NCI-H1417 treated with DMSO at 0.1 percent for 48 hours (cell line): ENCODE measurements at places on chromosomes 3 and 15.

DNA sequence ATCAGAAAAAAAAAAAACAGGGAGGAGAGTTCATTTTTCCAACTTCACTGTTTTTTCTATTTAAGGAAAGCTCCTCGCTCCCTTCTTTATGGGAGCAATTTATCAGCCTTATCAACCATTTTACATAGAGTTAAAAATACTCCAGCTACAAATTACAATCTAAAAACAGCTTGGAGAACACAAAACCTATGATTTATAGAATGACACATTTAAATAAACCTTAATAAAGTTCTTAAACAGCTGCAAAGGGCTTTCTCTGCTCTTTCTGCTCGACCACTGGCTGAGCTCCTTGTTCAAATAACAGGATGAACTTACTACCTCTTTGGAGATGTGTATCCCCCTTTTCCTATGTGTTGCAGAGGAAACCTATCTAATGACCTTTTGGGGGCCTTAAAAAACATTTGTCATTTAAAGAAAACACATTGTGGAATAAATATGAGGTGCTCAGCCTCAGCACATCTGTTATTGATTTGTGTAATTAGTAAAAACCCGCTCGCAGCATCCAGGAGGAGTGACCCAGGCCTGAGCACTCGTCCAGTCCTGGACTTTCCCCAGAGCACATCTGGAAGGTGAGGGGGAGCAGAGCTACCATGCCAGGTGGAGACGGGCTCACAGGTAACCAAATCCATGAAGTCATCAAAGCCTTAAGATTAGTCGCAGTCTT is 231.2 kb downstream of the ATP8B4 start:
- DNase-seq = no peak

DNA sequence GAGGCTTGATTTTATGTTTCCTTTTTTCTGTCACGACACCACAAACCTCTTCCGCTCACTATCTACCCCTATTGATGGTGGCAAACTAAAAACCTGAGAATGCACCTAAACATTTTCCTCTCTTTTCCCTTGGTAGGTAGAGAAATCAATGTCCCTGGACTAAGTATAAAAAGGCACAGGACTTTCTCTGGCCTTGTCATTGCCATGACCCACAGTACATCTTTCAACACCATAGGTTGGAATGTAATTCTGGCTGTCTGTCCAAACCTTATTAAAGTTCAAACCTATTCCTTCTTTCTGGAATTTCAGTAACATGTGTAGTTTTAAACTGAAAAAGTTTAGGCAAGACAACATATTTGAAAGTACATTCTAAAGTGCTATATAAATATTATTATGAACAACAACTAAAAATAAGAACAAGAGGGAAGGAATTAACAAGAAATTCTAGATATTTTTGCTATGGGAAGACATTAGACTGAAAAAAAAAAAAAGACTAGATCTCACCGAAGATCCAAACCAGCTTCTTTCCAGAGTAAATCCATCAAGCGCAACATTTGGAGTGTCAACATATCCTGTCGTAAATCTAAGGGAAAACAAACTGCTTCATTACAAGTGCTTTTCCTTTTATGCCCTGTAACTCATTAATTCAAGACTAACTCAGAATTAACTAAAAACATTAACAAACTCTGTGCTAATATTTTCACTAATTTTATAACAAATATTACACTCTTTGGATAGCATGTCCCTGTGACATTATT is 73.1 kb downstream of the FAIM start:
- no peak for DNase-seq

GRCh38 chr3:27022096-27022761 is 347.0 kb downstream of the NEK10 start:
- DNase-seq = no peak

GRCh38 chr15:74378848-74379247 is 11.4 kb upstream of the CYP11A1 start:
- no peak for DNase-seq

DNA sequence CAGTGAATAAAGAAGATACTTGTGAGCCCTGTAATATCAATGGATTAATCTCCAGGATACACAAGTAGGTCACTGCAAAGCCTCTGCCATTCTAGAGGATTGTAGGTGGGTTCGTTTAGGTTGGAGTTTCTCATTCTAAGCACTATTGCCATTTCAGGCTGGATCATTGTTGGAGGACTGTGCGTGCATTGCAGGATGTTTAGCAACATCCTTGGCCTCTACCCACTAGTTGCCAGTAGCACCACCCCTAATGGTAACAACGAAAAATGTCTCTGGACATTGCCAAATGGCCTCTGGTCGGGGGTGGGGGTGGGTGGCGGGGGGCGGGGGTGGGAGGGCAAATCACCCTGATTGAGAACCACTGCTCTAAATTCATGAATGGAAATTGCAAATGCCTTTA is 4.9 kb upstream of the IFT57 start:
- DNase-seq = no peak

- DNase-seq = no peak
Observed at GRCh38 chr3:14289590-14290461, 111.2 kb downstream of the LSM3 start.

GRCh38 chr3:14633819-14634424 is 17.6 kb upstream of the CCDC174 start:
- DNase-seq = no peak

GRCh38 chr3:183038757-183039156 is 58.4 kb upstream of the DCUN1D1 start:
- DNase-seq = no peak

DNA sequence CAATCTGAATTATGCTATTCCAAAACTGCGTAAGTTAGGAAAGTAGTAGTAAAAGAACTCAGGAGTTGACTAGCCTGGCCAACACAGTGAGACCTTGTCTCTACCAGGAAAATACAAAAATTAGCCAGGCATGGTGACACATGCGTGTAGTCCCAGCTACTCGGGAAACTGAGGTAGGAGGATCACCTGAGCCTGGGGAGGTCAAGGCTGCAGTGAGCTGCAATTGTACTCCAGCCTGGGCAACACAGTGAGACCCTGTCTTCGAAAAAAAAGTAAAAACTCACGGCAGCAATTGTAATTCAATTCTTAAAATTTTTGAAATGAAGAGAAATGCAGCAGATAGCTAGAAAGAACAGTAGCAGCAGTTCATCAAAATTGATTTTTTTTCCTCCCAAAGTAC is 9.7 kb downstream of the GABPB1 start:
- no peak for DNase-seq

- no peak for DNase-seq
Observed at GRCh38 chr15:99732124-99732750, 1.0 kb downstream of the LYSMD4 start.

GRCh38 chr3:157755233-157755632 is 252.0 kb upstream of the VEPH1 start:
- no peak for DNase-seq

DNA sequence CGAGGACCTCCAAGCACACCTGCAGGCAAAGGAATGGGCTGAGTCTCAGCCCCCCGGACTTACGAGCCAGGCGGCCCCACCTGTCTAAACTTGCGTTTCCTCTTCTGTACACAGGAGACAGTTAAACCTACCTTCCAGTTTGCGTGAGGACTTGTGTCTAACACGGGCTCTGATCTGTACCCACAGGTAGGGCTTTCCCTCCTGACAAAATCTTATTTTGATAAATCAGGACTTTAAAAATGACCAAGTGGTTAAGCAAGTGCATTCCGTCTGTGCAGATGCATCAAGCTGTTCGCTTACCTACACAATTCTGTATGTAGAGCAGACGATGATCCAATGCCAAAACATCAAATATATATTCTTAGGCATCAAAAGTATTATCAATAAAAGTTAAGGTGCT is 238.0 kb downstream of the XXYLT1 start:
- DNase-seq = no peak

- no peak for DNase-seq
Observed at GRCh38 chr15:29090617-29091466, 178.8 kb downstream of the NSMCE3 start.

DNA sequence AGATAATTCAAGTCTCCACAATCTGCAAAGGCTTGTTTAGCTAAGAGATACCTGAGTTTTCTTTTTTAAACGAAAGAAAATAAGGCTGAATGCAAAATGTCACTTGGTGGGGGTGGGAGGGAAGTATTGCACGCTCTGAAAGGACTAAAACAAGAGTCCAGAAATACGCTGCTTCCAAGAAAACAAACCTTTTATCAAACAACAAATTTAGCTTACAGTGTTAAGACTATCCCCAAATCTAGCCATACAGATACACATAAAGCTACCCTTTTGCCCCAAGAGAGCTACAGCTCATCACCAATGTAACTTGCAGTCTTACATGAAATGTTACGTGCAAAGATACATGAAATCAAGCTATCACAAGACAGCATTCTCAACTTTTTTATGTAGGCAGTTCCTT is 522.5 kb downstream of the FOXP1 start:
- no peak for DNase-seq

DNA sequence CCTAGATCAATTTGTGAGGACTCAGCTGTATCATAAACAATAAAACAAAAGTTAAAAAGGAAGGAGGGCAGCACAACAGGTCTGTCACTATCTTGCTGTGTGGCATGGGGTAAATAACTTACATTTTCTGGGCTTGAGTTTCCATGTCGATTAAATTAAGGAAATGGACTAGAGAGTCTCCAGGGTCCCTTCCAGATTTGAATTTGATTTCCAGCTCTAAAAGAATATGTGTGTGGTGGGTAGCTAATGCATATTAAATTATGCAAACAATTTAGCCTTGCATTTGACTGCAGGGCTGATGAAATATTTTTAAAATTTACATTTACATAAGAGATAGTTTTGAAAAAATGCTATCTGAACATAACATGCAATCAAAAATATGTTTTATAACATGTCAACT is 447.7 kb downstream of the FGF12 start:
- DNase-seq = no peak

DNA sequence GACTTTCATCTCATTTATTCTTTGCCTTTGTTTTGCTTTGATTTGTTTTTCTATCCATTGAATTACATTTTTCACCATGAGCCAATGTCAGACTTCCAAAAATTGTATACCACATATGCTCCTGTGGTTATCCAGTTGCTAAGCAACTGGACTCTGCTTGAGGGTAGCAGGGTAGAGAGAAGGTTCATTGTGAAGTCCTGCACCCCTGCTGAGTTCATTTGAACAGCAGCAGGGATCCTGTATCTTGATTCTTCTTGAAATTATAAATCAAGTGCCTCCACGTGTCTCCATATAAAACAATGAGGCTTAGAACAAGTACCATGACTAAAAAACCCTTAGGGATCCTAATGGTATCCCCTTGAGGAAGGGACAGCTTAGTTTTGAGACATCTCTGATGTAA is 449.3 kb downstream of the ROBO2 start:
- DNase-seq = no peak

- no peak for DNase-seq
Observed at GRCh38 chr3:114830652-114831051, 316.4 kb downstream of the ZBTB20 start.

- DNase-seq = no peak
Observed at GRCh38 chr15:65777843-65778242, 14.2 kb downstream of the DENND4A start.

DNA sequence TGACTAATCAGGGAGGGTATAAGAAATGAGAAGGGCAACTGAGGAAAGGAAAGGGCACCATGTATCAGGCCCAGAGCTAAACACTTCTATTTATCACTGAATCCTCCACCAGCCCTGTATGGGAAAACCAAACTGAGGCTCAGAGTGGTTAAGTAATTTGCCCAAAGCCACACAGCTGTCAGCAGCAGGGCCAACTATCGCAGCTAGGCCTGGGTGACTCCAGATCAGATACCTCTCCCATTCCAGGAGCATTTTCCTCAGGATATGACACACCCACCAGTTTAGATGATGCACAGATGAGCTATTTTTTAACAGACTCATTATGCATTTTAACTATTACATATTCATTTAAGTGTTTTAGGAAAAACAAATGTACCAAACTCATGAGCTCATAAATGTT is 14.5 kb downstream of the NUP210 start:
- no peak for DNase-seq
